ENCODE measurements at places on chromosomes 5 and 9.

- DNase-seq, result no peak
These were observed 56.4 kb downstream of the GTF3C4 start for GRCh38 chr9:132726576-132727130.

DNA sequence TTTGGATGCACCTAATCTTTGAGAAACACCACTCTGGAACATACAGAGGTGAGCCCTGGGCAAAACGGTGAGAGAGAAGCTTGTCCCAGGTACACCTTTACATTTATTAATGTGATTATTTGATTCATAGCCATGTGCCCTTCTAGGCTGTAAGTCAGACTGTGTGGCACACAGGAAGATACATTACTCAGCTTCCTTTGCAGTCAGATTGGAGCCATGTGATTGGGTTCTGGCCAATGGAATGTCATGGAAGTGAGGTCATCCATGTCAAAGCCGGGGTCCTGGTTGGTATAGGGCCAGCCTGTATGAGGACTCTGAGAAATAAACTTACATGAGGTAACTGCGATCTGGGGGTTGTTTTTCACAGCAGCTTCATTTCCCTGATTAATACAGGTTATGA is 106.8 kb upstream of the CD180 start:
- no peak for DNase-seq

GRCh38 chr5:142215915-142216681 is 107.5 kb downstream of the NDFIP1 start:
- no peak for DNase-seq

DNA sequence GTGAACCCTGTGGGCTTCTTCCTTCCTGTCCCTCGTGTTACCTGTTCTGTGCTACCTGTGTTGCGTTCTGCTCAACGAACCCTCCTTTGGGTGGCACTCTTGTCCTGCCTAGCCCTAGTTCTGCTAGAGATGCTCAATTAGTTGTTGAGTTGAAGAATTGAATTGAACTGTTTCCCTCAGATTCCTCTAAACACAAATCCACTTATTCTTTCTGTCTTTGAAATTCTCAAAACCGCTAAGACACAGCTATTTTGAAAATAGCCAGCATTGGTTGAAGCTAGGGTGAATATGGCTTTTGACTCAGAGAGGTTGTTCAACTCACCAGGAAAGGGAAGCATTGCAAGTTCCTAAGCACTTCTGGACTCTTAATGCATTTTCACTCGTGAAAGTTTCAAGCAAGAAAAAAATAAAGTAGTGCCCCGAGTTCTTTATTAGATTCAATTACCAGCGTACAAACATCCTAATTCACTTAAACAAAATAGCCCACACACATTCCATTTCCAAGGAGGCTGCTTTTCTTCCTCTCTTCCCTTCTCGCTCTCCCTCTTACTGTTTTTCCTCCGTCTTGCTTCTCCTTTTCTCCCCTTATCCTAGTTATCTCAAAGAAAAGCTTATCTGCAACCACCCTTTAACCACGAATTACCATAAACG is 642 bp upstream of the ITGA1 start:
- no peak for DNase-seq

DNA sequence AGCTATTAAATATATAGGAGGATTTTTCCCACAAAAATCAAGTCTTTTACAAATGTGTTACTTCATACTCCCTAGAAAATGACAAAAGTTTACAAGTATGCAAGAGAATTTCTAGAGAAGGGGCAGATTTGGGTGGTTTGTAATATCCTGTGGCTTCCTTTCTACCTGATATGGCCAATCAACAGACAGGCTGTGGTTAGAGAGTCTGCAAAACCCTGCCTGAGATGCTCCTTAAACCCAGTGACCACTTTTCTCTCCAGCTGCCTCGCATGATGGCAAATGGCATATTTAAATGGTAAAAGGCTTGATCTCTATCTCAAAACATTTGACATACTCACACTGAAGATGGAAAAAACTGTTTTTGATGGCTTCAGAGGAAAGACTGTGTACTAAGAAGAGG is 550.1 kb upstream of the ZNF462 start:
- no peak for DNase-seq

DNA sequence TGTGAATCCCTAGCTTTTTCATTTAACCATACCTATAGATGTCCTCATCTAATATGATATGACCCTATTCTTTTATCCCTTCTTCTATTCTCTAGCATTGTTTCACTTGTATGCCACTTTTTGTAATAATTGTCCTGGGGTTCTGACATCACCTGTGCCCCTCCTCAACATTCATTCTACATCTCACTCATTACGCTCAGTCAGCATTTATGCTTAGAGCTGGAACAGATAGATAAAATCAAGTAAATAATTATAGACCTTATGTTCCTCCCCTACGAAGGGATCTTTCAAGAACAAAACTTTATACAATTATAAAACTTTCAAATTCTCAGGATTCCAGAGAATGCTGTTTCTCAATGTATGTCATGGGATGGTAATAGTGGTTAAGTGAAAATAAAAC is 18.0 kb downstream of the GABRA6 start:
- DNase-seq, result no peak

DNA sequence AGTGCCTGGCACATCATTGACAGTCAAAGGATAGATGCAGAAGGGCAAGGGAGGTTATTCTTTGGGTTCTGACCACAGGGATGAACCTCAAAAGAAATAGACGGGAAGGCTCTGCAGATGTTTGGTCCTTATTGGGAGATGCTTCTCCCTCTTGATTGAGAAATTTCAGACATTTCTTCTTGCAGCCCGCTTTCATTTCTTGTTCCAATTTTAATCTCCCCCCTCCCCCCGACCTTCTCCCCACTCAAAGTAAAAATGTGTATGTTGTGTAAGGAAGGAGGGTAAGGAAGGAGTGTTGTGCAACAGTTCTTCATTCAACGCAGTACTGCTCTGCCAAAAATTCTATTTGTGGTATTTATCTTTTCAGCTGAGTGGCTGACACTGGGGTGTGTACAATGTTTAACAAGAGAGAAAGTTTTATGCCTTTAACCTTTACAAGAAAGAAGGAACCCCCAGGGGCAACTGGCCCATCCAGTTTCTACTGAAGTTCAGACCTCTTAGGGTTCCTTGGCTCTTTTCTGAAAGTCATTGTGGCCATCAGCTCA is 46.3 kb upstream of the TNFSF15 start:
- no peak for DNase-seq

GRCh38 chr9:120856700-120857099 is 14.0 kb upstream of the PSMD5 start:
- DNase-seq, result no peak

Data from stimulated activated CD4-positive, alpha-beta T cell treated with anti-CD3 and anti-CD28 coated beads, Interleukin-1b, Interleukin-23, amount 100 ng/mL, for 24 hours (primary cell).